ENCODE measurements at places on chromosomes 1 and 21.

DNA sequence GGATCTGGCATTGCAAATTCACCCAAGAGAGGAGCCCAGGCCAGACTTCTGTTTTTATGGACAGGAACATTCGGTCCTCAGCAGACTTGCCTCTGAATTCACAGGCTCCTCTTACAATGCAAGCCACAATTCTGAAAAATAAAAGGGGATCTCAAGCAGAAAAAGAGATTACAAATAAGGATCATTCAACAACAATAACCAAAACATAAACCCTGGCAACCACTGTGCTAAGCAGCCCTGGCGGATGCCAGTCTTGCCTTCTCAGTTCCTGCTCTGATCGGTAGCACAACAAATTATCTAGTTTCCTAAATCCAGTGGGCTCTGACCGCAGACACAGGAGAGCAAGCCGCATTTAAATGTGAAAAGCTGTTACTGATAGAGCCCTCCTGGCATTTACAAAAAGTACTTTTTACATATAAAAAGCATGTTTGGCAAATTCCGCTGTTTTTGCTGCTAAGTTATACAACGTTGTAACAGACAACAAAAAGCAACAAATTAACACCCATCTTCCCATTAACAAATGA is 123.4 kb upstream of the FOXD3 start:
- no peak for DNase-seq

GRCh38 chr1:206511362-206512057 is 4.2 kb downstream of the RASSF5 start:
- DNase-seq = no peak

- no peak for DNase-seq
These were observed 22.5 kb downstream of the NTMT2 start for GRCh38 chr1:170168265-170168664.

DNA sequence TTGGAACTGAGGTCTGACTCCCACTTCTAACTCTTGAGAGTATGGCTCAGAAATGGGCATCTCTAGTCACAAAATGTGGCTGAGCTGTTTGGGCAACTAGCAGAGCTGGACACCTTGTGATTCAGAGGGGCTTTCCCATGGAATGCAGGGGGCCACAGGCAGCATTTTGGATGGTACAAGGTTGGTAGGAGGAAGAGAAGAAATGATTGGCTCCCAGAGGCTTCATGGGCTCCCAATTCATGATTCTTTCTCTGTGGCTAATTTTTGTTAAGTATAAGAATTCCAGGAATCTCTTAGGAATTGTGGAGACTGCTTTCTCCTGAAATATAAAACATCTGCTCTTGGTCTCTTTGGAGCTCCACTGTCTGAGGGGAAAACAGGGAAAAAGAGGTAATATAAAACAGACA is 49.7 kb downstream of the PBX1 start:
- DNase-seq = no peak

- DNase-seq = no peak
These were observed 9.0 kb downstream of the EPS8L3 start for GRCh38 chr1:109754738-109755137.

- DNase-seq = no peak
These were observed 131.7 kb downstream of the SYT2 start for GRCh38 chr1:202578565-202578964.

DNA sequence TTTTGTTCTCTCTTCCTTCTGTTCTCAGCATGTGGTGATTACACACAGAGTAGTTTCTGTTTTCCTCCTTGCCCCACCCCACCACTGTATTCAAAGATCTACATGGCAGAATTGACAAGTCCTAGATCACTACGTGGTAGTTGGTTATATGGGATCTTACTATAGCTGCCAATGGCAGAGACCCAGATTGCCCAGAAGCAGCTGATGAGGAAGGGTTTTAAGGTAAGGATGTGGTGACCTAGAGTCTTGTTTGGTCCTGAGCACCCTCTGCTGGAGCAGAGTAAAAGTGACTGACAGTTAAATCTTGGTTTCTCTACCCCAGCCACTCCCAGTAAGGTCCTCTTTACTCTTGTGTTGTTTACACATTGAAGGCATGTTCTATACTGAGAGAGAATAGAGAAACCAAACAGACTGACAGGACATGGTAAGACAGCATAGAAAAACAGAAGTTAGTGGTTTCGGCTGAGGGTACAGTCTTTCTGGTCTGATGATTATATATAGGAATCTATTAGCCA is 22.8 kb upstream of the STRIP1 start:
- DNase-seq = peak; percentile 23

- DNase-seq = no peak
These were observed 87.1 kb downstream of the FGGY start for GRCh38 chr1:59383963-59384362.

All from HS-27A (cell line).